ENCODE measurements at places on chromosomes 4 and X.

GRCh38 chr4:31791666-31792065 is 1071.5 kb downstream of the PCDH7 start:
- no peak for DNase-seq

- no peak for DNase-seq
Measured at GRCh38 chrX:14529290-14529989, at the start of gene GLRA2. Gene GLRA2 (plus strand): TSS chrX:14529536. CDS start chrX:14530058, 522 bp downstream.

DNA sequence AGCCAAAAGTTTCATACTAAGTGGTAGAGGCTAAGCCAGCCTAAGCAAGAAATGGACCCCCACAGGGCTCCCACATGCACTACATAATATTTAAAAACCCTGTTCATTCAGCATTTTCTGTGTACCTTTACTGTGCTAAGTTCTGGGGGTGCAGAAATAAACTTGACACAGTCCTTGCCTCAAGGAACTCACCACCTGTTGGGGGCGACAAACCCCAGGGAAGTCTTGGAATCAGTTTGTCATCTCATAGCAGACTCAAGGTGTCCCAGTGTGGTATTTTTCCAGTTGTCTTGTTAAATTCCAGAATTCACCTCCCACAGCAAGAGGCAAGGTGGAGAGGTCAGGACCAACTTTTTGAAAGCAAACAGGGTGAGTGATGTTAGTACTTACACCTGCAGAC is 43.1 kb downstream of the ATG4A start:
- DNase-seq = no peak

GRCh38 chrX:38732866-38733265 is 68.4 kb upstream of the MID1IP1 start:
- DNase-seq = no peak

All from T-helper 1 cell (primary cell).